Activated T-helper 1 cell treated with anti-CD3 and anti-CD28 coated beads, Interleukin-2, amount 50 U/mL, for 16 hours (primary cell): ENCODE measurements at places on chromosomes 5 and 9.

GRCh38 chr9:137229903-137230704 lies 597 bp upstream of the SLC34A3 start:
- DNase-seq = no peak

- DNase-seq = no peak
These were observed 175.1 kb upstream of the OTULINL start for GRCh38 chr5:14406554-14406849.

- no peak for DNase-seq
These were observed 154.2 kb upstream of the ZNF366 start for GRCh38 chr5:72661405-72661804.

DNA sequence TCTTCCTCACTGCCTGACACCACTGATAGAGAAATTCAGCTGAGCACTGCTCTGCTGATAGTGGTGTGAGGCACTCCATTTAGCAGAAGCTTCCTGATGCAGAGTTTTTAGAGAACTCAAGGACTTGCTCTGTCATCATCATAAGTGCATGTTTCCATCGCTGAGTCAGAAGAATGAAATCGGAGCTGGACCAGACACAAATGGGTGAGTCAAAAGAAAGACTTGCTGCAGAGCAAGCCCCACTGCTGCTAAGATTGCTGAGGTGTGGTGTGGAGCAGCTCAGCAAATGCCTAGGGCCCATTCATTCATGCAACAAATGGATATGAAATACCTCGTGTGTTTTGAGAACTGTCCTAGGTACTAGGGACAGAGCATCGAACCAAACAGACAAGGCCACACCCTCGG lies 410.2 kb upstream of the SLC30A5 start:
- DNase-seq = no peak

DNA sequence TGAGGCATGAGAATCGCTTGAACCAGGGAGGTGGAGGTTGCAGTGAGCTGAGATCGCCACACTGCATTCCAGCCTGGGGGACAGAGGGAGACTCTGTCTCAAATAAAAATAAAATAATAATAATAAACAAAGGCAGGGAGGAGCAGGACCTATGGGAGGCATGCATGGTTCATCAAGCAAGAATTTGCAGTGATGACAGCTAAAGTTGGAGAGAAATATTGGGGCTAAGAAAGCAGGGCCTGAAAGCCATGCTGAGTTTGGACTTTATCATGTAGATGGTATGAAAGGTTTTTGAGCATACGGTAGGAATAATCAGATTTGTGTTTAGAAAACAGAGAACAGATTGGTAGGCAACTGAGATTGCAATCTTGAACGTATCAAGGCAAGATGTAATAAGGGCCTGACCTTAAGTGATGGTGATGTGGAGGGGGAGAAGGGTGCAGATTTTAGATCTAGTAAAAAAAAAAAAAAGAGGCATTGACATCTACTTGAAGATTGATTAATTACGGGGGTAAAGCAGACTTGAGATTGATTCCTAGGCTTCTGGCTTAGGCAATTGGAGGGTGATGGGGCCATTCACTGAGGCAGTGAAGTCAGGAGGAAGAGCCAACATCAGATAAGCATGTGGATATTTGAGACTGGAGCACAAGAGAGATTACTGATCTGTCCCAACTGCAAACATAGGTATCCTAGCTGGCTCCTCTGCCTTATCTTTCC lies 50.7 kb downstream of the CFAP95 start:
- no peak for DNase-seq

DNA sequence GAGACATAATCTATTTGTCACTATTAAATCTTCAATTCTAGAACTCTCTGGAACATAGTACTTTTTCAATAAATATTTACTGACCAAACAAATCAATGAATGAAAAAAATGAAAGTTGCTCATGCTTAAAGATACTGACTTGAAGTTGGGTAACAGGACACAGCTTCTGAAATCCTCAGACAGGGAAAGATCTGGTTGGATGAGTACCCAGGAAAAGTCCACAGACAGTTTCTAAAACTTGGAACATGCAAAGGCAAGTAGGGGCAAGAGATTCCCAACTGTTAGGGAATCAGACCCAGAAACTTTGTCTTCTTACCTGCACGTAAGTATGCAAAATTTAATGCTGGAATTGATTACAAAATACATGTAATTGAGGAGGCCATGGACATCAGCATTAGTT lies 366.2 kb downstream of the ACTL7B start:
- no peak for DNase-seq

DNA sequence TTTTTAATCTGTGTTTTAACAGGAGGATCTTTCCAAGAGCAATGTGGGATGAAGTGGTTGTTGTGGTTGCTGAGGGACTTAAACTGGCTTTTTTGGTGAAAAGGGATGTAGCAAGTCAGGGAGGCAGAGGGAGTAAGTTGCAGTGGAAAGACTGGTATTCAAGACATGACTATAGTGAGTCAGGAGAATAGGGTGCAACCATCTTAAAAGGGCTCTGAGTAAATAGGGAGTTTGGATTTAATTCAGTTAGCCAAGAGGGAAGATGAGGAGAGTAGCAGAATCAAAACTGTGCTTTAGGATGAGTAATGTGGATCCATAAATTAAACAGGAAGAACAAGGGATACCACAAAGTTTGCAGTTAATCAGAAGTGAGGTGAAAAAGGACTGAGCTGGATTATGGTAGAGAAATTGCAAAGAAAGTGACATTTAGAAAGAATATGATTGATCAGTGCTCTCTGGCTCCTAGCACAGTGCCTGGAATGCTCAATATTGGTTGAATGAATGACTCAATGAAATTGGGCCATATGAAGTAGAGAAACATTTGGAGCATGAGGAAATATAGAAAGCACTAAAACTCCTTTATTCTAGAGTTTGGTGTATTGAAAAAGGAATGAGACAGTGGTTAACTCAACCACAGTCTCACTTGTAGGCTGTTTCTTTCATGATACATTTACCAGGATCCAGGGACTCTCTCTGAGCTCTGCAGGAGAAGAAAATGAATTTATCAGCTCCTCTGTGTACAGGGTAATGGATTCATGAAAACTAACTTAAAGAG lies 5.1 kb downstream of the POLR3G start:
- no peak for DNase-seq

GRCh38 chr5:123047706-123048105 lies 11.2 kb upstream of the PPIC start:
- no peak for DNase-seq

DNA sequence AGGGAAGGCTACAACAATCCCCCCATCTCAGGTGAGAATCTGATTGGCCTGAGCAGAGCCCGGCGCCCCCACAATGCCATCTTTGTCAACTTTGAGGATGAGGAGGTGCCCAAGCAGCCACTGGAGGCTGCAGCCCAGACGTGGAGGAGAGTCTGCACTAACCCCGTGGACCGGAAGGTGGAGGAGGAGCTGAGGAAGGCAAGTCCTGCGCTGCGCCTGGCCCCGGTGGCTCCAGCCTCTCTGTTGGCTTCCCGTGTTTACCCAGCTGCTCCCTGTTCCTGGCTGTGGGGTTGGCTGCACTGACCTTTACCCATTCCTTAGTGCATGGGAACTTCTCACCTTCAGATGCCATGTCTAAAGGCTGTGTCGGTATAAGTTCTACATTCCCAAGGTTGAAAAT lies 11.0 kb upstream of the CEL start:
- no peak for DNase-seq

DNA sequence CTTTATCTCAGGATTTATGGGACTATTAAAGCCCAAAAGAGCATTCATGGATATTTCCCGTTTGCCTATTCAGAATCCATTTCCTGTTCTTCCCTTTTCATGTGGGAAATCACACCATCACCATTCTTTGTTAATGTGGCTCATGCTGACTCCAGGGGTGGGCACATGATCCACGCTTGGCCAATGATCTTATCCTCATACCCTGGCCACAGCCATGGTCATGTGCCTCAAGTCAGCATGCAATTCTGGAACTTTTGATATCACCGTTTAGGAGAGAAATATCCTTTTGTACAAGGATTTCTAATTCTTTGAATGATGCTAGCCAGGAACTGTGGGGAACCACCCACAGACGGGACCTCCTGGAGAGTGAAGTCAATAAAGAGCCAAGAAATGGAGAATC lies 272.2 kb downstream of the PRELID2 start:
- no peak for DNase-seq

DNA sequence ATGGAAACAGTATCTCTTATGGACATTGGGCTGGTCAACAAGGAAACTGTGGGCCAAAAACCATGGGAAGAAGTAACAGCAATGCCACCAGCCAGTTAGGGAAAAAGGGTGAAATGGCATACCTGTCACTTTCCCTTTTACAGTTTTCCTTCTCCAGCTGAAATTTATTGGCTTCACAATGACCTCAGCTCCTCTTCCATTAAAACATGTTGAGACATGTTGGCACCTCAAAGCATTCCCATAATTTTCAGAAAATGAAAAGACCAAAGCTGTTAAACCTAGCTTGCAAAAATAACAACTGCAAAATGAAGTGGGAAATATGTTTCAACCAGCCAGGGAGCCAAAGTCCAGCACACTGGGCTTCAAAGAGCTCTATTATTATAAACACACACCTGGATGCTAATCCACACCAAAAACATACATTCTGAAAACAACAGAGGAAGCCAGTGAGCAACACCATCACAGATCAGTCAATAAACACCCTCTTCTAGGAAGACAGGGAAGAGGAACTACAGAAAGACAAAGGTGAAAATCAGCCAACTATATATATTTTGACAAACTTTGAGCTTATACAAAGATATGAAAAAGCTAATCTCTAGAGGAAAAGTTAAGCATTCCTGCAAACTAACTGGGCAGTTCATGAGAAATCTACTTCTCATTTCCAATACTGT lies 78.4 kb upstream of the PTGER4 start:
- no peak for DNase-seq

DNA sequence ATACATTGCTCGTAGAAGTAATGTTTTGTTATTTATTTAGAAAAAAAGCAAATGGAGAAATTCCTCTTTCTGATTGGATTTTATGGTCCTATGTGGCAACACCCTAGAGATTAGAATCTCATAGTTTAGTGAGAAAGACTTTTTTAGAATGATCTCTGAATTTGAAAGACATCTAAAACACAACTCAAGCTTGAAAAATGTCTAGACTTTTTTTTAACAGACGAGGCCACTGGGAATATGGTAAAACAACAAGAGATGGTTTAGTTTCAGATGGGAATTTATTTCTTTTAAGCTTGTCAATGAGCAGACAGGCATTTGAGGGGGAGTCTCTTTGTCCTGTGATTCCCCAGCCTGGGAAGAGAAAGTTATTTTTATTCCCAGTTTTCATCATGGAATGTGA lies 122.1 kb downstream of the NTRK2 start:
- no peak for DNase-seq

DNA sequence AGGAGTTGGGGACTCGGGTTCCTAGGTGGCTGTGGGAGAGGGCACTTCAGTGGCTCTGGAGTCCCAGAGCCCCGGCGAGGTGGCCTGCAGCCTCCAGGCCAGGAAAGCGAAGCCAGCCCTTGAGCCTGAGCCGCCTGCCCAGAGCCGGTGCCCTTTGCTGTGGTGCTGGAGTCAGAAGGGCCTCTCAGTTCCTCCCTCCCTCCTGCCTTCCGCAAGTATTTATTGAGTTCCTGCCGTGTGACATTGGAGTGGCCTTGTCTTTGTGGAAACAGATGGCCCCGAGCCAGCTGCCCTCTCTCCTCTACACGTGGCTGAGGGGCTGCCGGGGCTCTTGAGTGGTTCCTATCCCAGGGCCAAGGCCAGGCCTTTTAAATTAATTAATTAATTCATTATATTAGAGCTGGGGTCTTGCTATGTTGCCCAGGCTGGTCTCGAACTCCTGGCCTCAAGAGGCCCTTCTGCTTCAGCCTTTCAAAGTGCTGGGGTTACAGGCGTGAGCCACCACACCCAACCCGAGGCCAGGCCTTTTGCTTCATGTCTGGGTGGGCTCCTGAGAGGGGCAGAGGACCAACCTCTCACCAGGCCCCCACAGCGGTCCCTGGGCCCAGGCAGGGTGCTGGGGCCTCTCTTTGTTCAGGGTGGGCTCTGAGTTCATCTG lies 45.6 kb upstream of the IER5L start:
- DNase-seq = no peak

- no peak for DNase-seq
These were observed 13.6 kb upstream of the REEP5 start for GRCh38 chr5:112935675-112936074.

DNA sequence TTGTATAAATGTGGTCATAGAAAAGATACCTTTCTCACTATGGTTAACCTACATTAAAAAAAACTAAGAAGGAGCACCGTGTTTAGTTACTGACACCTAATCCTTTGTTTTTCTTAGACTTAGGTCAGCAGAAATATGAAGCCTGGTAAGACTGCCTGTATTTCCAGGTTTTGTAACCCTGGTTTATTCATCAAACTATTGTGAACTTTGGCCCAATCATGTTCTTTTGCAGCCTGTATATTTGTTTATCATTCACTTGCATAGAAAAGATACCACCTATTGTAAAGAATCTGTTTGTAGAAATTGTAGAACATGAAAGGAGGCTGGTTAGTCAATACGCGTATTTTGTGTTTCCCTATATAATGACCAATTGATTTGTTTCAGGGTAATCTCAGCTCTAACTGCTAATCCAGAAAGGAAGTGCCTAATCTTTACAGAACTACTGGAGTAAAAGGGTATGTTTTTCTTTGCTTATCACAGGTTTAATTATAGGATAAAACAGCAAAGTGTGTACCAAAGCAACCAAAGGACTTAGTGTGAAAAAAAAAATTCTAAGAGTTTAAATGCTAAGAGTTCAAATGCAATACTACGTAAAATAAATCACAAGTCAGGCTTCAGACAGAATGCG lies 103.6 kb downstream of the LURAP1L start:
- DNase-seq = no peak

- DNase-seq = no peak
These were observed 718 bp upstream of the TMEM215 start for GRCh38 chr9:32782476-32783167.

GRCh38 chr9:18526685-18527084 lies 52.7 kb downstream of the ADAMTSL1 start:
- DNase-seq = no peak

DNA sequence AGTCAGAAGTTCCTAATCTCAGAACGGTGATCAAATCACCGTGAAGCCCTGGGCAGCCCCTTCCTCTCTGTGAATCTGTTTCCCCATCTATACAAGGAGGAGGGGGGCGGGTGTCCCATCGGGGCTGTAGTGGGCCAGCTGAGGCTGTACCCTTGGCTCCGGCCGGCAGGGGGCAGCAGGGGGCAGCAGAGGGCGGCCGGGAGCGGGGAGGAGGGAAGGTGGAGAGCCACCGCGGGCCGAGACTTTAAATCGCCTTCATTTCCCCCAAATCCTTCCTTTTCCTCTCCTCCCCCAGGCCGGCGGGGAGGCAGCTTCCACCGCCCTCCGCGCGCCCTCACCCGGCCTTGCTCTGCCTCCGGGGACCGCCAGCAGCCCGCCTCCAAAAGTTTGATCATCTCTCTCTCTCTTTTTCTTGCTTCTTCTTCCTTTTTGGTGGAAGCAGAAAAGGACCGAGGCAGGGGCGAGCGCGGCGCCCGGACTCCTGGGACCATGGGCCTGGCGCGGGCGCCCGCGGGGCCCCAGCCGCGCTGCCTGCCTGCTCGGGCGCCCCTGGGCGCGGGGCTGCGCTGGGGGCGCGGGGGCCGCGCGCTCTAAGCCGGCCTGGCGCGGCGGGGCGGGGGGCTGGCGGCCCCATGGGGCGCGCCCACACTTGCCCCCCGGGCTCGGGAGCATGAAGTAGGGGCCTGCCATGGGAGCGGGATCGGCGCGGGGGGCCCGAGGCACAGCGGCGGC lies at the start of gene COL27A1:
COL27A1 (plus strand) TSS at position 275 of the 732 bp plus-strand sequence; CDS start at position 689, 414 bp downstream.
- DNase-seq = peak; percentile 60
